ENCODE measurements at places on chromosomes 6 and 20. TPM values are rescaled to one million over a fixed set of nuclear protein-coding genes. Genes with fewer than 3 reads are reported as not detected.

The SYTL3 gene
- 35.7 TPM for total RNA-seq

The PACSIN1 gene
- total RNA-seq = 0.42 TPM

The CCM2L gene
- total RNA-seq = 0.42 TPM

The FRMD1 gene
- total RNA-seq = not detected

The LPA gene
- total RNA-seq = not detected

The PKIB gene
- total RNA-seq = 2.1 TPM

The RAET1L gene
- total RNA-seq = 0.10 TPM

The CST5 gene
- total RNA-seq = not detected

The FAM110A gene
- 10.6 TPM for total RNA-seq

The PLEKHG1 gene
- 12.5 TPM for total RNA-seq

The VPS16 gene
- total RNA-seq = 16.6 TPM

The FAM83C gene
- not detected for total RNA-seq

The PLN gene
- total RNA-seq = 0.10 TPM

The DUSP15 gene
- total RNA-seq = not detected
